ENCODE measurements at places on chromosomes 2 and 18.

- ATAC-seq = no peak
Observed at GRCh38 chr2:72789241-72789640, 36.6 kb downstream of the EXOC6B start.

DNA sequence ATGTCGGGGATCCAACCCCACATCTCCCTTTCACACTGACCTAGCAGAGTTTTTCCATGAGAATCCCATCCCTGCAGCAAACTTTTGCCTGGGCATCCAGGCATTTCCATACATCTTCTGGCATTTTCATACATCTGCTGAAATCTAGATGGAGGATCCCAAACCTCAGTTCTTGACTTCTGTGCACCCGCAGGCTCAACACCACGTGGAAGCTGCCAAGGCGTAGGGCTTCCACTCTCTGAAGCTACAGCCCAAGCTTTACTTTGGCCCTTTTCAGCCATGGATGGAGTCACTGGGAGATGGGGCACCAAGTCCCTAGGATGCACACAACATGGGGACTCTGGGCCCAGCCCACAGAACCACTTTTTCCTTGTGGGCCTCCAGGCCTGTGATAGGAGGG is 32.2 kb upstream of the TEX51 start:
- ATAC-seq = no peak

GRCh38 chr2:134675314-134675713 is 43.5 kb downstream of the TMEM163 start:
- ATAC-seq = no peak

DNA sequence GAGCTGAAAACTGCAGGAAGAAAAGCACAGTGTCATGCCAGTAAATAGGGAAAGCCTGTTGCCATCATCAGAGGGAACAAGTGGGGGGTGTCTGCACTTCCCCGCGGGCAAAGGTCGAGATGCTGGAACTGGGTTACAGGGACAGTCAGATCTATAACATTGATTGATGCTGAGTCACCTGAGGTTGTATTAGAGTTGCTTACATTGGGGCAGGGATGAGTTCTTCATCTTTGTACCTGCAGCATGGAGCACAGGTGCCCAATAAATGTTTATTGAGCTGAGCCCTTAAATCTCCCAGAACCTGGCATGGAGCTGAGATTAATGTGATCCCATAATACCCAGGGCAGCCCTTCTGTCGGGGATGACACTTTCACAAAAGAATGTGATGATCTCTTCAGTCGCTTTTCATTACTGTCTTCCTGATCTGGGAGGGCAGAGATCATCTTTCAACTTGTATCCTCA is 5.9 kb upstream of the RNF152 start:
- ATAC-seq = no peak

- peak; percentile 34 for ATAC-seq
Observed at GRCh38 chr2:69083235-69083748, 70.3 kb downstream of the ANTXR1 start.

DNA sequence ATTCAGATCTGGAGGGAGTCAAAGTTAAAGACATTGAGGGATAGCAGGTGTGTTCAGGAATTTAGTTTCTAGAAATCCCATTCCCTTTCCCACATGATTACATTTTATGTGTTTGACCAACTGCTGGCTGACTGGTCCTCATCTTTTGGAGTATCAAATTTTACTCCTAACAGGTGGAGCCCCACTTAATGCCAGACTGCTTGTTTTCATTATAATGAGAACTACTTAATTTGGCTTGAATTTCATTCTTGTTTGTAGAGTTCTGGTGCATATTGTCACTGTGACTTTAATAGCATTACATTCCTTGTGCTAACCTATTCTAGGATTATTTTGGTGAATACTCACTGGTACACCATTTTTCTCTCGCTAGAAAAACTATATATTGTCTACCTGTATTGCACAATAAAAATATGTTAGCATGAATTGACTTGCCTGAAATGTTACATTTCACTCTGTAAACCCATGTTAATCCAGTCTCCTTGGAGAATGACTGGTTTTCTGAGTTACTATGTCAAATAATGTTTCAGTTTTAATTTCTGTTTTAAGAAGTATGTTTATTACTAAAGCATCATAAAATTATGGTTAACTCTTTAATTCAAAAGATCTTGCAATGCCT is 98.2 kb downstream of the TANC1 start:
- ATAC-seq = no peak

DNA sequence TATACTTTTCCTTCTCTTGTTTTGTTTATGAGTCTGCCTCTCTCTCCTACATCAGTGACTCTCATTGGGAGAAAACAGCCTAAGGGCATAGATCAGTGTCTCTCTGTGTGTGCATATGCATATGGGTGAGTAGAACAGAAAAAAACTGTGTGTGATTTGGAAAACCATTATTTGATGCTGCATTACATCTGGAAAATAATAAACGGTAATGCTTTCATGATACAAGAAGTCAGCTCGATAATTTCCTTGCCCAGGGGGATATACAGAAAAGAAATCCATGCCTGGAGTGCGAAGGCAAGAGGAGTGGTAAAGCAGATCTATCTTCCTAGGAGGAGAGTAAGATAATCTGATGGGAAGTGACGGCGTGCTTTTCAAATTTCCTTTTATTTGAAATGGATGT is 221.5 kb upstream of the LYPD1 start:
- no peak for ATAC-seq

GRCh38 chr2:72815655-72816278 is 10.1 kb downstream of the EXOC6B start:
- ATAC-seq = no peak

GRCh38 chr2:10034333-10035052 is 8.9 kb upstream of the KLF11 start:
- ATAC-seq = no peak
